ENCODE measurements at places on chromosomes 4 and X.

DNA sequence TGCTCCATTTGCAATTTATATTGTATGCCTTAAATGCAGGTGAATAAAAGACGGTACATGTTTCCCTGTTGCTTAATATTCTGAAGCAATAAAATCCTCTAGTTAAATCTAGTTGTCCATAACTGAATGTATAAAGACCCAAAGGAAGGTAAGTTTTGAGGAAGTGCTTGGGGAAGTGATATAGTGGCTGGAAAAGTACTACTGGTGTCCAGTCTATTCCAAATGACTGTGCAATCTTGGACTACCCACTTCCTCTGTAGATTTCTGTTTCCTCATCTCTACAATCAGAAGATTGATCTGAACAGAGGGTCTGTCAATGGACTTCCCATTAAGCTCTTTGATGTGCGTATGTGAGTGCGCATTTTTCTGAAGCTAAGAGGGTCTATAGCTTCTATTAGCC lies 17.0 kb downstream of the SNCA start:
- DNase-seq: peak; percentile 62

GRCh38 chr4:123813901-123814300 lies 417.3 kb downstream of the SPRY1 start:
- no peak for DNase-seq

GRCh38 chr4:41326776-41327175 lies 70.0 kb downstream of the UCHL1 start:
- no peak for DNase-seq

GRCh38 chrX:40104985-40105834 lies 7.5 kb upstream of the BCOR start:
- peak; percentile 53 for DNase-seq

GRCh38 chrX:22357621-22358020 lies 84.9 kb downstream of the CBLL2 start:
- DNase-seq: no peak

DNA sequence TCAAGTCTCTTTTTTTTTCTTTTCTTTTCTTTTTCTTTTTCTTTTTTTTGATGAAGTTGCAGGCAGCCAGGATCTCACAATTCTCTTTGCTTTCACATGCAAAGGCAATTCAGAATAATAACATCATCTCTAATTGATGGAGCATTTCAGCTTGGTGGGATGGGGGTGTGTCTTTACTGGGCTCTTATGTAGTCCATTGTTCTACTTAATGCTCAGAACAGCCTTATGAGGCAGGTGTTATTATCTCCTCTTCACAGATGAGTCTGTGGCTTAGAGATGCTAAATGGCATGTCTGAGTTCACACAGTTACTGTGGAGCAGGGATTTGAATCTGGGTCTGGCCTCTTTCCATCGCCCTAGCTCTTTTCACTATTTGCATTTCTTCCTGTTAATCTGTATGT lies 70.2 kb downstream of the TRPC5 start:
- no peak for DNase-seq

DNA sequence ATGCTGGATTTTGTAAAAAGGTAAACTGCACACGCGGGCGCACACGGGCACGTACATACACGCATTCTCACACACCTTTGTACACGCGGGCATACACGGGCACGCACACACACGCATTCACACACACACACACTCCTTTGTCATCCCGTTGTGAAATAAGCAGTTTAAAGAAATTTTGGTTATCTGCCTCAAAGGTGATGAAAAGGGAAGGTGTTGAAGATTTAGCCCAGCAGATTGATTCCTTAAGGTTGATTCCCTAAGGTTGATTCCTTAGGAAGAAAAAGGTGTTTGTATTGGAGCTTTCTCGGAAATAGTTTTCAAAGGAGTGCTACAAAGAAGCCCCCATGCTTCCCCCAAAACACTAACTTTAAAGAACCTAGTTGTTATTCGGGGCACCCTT lies 693 bp downstream of the ATP10D start:
- DNase-seq: no peak

DNA sequence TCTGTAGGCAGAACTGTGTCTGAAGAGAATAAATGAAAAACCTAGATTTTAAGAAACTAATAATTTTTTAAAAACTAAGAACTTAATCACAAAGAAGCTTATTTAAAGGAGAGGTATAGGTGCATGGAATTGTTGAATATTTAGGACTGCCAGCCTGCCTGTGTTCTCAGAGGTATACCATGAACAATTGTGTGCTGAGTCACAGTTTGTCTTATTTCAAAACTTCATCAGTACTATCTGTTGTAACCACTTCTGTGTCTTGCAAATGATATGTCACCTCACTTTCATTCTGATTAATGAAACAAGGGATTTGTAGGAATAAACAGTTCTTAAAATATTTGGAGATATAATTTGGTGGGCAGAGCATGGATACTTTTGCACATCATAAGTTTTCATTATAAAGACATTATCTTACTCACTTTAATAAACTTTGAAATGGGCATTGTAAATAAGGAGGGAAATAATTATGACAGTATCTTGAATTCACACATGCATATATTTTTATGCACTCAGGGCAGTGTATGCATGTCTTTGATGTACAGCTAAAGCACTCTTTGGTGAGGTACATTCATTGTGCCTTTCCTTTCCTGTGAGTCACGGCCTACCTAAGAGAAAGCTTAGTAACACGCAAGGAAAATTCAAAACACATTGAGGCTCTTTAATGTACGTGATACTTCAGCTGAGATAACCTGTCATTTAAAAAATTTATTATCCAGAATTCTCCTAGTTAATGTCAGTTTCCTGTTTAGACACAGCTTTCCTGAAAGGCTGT lies 31.7 kb downstream of the STOX2 start:
- DNase-seq: peak; percentile 3

- no peak for DNase-seq
Measured at GRCh38 chr4:78059524-78059889, 2.4 kb downstream of the FRAS1 start.

GRCh38 chr4:168931215-168931650 lies 78.8 kb downstream of the CBR4 start:
- no peak for DNase-seq

DNA sequence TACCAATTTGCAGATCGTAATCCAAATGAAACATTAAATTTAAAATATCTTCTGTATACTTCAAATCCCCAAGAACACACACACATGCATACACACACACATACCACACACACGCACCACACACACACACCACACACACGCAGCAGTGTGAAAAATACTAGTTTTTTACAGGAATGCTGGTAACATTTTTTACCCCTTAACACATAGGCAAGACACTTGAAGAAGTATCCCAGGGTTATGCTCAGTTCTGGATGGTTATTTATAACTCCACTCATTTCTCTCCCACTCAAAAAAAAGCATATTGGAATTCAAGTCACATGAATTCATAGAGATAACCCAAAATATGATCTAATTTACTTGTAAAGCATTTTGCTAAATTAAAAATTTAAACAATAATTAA lies 325.5 kb upstream of the SLC7A11 start:
- DNase-seq: no peak

DNA sequence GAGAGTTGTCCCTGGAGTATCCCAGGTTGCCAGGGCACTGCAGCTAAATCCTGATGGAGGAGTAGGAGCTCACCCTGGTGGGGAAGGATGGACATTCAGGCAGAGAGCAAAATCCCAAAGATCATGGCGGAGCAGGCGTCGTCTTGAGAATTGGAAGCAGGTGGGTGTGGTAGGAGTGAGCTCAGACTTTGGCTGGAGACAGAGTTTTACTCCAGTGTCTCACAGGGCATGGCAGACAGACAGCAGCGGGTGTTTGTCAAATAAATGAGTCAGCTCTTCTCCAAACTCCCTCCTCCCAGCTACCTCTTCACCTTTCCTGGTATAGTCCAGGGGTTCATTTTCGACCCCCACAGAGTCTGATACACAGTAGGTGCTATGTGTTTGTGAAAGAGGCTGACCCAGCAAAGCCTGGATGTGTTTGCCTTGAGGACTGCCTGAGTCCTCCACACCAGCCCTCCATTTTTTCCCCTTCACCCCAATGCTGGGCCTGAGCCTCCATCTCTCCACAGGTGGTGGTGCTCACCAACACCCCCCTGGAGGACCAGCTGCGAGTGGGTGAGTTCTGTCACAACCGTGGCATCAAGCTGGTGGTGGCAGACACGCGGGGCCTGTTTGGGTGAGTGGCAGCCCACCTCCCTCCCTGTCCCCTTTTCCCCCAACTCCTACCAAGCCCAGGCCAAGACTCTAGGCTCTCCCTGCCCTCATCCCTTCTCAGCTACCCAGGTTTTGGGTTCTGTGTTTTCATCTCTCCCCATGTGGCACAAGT lies 6.9 kb downstream of the UBA1 start:
- DNase-seq: no peak

DNA sequence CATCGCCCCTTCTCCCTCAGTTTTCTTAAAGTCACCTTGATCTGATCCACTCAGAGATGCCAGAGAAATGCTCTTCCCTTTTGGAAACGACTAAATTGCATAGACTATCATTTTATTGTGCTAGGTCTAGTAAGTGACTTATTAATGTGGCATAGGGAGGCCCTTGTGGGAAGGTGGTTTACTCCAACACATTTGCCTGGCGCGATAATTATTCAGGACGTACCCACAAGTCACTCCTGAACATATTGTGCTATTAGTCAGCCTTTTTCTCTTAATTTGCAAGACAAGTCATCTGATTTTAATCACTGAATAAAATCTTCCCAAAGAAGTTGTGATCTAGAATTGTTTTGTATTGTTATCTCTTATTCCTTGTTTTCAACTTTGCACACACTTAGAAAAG lies 7.6 kb downstream of the ENPEP start:
- no peak for DNase-seq

- no peak for DNase-seq
Measured at GRCh38 chr4:170465429-170465828, 375.7 kb upstream of the AADAT start.

- peak; percentile 29 for DNase-seq
Measured at GRCh38 chr4:121706595-121707021, 9.8 kb upstream of the ANXA5 start.

DNA sequence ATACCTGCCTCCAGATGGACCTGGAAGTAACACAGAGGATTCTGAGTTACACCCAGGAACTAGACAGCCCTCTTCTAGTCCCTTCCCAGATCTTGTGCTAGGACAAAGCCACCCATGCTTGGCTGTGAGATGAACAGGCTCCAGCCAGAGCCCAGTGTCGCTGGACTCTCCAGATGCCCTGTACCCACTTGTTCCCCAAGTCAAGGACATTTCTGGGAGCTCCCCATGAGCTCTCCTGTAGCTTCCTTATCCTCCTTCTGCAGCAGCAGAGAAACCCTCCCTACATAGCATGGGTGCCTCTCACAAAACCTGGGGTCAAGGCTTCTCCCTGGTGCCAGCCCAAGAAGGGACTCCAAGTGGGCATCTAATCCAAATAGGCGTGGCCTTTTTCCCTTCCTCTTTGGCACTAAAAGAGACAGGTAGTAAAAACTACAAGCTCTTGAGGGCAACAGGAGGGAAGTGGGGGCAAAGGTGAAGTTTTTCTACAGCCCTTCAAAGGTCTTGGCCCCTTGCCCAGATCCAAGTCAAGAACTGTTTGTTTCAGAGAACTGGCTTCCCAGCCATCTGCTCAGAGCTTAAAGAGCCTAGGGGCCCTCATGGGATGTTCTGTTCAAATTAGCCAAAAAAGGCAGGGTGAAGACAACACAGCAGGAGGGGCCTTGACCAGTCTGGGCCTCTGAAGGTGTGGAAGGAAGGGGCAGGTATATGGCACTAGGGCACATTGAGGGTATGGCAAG lies 8.5 kb upstream of the ERCC6L start:
- no peak for DNase-seq

GRCh38 chr4:47876310-47876709 lies 38.1 kb downstream of the NFXL1 start:
- no peak for DNase-seq

DNA sequence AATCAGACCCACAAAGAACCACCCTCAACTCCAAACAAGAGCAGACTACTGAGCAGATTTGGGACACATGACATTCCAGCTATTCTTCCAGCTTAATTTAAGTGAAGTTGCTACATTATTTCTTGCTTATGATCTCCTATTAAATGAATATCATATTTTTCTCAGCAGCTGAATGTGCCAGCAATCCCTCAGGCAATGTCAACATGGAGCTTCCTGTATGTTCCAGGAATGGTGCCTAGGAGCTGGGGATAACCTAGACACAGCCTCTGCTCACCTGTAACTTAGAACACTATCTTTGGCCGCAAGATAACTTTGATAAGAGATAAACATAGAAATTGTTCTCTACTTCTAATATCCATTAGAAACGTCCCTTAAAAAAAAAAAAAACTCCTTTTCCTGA lies 274.4 kb upstream of the RASGEF1B start:
- DNase-seq: no peak

DNA sequence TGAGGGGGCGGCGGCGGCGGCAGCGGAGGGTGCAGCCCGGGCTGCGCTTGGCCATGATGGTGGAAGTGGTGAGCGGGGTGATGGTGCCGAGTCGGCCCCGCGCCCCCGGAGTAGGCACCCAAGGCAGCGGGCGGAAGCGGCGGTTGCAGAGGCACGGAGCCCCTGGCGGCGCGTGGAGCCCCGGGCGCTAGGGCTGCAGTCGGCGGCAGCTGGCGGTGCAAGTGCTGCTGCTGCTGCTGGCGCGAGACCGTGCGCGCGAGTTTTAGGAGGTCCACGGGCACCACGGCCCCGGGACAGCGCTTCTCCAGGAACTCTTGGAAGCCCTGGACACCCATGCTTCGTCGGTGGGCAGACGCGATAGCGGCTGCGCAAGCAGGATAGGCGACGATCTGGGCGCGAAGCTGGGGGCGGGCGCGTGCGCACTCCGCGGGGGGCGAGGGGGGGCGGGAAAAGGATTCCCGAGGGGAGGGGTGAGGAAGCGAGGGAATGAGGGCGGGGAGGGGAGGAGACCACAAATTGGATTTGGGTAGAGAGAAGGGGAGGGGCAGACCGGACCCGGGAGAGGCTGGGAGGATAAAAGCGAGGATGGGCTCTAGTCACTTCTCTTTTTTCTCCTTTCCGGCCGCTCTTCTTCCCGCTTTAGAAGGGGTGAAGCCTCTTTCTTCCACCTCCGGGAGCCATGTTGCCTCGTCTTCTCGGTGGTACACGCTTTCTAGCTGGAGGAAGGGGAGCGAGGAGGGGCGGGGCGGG lies at the start of gene FAM120C:
Gene FAM120C, minus strand, starts transcription at position 391 of the 750 bp plus-strand sequence. Its CDS starts 56 bp downstream, at position 335.
- peak; percentile 59 for DNase-seq
